ENCODE measurements at places on chromosomes 1 and 21. TPM values are rescaled to one million over a fixed set of nuclear protein-coding genes. Genes with fewer than 3 reads are reported as not detected.

GRCh38 chr1:5502311-5503194 is 489.7 kb downstream of the NPHP4 start:
- no peak for DNase-seq

DNA sequence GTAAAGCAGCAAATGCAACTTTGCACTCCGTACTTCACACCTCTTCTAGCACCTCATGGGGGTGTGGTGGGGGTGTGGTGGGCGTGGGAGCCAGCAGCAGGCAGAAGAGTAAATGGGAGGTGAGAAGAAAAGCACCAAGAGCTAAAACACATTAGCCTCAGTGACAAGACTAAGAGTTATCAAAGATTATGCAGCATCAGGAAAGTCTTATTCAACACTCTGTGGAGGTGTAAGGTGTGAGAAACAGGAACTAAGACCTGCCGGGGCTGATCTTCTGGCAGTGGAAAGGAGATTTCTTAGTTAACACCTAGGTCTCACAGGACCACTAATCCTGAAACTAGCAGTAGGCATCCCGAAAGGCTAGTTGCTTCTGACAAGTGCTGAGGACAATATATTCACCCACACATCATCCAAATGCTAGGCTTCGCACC is 9.9 kb downstream of the TGFBR3 start:
- DNase-seq, result no peak

- DNase-seq, result no peak
Measured at GRCh38 chr1:154179946-154180687, 11.8 kb downstream of the TPM3 start.

DNA sequence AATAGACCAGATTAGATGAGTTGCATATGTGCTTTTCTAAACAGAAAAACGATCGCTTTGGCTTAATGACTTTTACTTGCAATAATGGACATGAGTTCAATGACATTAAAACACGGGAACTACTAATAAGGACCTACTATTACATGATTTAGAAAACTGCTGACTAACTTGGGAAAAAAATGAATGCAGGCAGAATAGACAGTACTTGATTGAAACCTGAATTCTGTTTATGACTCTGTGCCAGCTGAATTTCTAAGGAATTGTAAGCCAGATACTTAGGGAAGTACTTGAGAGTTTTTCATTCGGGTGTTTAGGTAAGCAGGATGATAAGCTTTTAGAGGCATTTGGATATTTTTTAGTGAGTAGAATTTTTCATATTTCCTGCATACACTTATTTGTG is 12.0 kb downstream of the ADGRL2 start:
- DNase-seq, result no peak

Gene TCP10L
- 0.71 TPM for total RNA-seq

Gene ZNF684
- total RNA-seq, result 3.0 TPM

Gene GIPC2
- 2.9 TPM for total RNA-seq

Gene TRABD2B
- 1.8 TPM for total RNA-seq
